ENCODE measurements at places on chromosomes 1 and 21. TPM values are rescaled to one million over a fixed set of nuclear protein-coding genes. Genes with fewer than 3 reads are reported as not detected.

The DIO1 gene
- total RNA-seq: not detected

The CSDE1 gene
- 641 TPM for total RNA-seq

The CD1D gene
- 1.3 TPM for total RNA-seq

The CFAP107 gene
- not detected for total RNA-seq

DNA sequence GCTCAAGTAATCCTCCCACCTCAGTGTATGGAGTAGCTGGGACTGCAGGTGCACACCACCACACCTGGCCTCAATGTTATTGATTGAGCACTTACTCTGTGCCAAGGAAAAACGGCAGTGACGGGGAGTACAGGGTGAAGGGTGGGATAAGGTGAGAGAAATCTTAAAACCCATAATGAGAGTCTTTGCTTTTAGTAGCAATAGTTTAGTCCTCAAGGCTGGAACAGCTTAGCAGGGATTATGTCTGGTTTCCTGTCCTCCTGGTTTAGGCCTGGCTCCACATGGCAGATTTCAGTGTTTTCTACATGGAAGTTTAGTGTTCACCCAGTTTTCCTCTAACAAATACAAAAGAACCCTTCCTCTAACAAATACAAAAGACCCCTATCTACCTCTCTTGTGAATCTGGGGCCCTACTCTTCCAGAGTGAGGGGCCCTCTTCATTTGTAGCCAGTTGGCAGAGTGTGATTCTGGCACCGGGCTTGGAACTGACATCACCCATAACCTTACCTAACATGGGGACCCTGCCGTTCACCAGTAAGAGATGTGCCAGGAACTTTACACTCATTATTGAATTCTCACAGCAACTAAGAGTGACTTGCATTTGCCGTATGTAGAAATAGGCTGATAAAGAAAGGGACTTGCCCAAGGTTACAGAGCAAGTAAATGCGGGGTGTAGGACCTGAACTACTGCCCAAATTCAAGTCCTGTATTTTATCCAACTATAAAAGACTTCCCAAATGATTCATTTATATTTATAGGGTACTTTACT is 6.9 kb downstream of the ZNF691 start:
- DNase-seq: no peak

DNA sequence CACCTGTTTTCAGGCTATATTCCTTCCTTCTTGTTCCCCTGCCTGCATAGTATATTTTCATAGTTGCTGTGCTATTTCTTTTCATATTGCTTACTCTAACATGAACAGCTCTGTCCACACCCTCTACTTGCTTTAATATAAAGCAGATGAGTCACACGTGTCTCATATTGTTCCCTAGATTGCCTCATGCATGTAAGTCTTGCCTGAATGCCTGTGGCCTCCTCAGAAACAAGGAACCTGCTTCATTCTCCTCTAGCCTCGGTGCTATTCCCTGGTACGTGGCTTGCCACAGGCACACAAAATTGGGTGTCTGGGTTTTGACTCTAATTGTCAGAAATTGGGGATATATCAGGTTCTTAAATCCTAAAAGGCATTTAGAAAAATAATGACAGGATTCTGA is 16.5 kb upstream of the PKP1 start:
- DNase-seq: peak; percentile 96

DNA sequence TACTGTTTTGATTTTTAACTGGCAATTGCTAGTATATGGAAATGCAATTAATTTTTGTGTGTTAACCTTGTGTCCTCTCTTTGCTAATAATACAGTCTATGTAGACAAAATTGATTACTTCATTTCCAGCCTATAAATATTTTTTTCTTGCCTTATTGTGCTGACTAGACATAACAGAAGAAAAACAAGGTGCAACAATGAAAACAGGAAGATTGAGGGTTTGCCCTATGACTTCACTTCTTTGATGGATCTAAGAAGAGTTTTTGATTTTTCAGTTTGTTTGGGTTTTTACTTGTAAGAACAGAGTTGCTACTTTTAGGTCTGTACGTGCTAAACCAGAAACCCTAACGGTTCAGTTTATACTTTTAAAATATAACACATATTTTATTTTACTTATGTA is 8.5 kb upstream of the CNIH4 start:
- DNase-seq: no peak

- no peak for DNase-seq
Observed at GRCh38 chr1:201022820-201023516, 546 bp downstream of the KIF21B start.

- DNase-seq: peak; percentile 91
Observed at GRCh38 chr1:20493839-20494608, 8.0 kb upstream of the CAMK2N1 start.
